ENCODE measurements at places on chromosomes 11 and 22.

- no peak for DNase-seq
These were observed 16.6 kb upstream of the STK33 start for GRCh38 chr11:8610532-8611116.

DNA sequence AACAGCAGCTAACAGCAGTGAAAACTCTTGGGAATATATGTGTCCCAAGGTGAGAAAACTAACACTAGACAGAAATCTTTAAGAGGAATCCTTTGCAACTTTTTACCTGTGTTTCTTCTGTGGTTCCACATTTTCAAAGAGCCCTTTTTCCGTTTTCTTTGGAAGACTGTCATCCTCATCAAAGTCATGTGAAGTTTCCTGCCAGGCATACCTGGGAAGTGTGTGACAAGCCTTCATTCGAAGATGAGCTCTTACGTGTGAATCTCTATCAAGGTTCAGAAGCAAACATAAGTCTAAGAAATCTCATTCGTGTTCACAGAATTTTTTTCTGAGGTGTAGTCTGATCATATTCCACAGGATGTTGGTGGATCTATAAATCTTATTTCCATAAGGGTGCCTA lies 330.6 kb upstream of the MPPED2 start:
- DNase-seq, result no peak

DNA sequence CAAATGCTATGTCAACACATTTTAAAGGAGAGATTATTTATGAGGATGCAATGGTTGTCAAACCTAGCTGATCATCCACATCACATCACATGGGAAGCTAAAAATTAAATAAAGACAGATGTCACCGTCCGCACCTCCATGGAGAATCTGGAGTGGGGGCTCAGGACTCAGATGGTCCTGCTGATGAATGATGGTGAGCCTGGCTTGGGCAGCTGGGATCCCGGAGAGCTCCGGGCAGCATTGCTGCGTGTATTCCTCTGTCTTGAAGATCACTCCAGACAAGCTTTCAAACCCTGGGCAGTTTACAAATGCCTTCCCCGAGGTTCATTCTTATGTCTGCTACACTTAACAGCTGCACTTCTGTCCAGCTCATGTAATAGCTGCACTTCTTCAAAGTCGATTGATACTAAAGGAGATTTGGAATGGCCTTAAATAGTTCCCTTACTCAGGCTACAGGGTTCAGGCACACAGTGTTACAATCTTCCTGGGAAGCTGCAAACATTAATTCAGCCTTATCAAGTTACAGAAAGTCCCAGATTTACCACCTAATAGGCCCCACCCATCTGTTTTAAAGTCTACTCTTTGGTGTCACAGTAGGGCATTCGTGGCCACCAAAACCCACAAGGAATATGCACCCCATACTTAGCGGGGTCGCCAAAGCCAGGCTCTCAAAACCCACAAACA lies 34.7 kb upstream of the CSNK2A3 start:
- no peak for DNase-seq

GRCh38 chr11:72685560-72686480 lies 11.6 kb upstream of the PDE2A start:
- no peak for DNase-seq

DNA sequence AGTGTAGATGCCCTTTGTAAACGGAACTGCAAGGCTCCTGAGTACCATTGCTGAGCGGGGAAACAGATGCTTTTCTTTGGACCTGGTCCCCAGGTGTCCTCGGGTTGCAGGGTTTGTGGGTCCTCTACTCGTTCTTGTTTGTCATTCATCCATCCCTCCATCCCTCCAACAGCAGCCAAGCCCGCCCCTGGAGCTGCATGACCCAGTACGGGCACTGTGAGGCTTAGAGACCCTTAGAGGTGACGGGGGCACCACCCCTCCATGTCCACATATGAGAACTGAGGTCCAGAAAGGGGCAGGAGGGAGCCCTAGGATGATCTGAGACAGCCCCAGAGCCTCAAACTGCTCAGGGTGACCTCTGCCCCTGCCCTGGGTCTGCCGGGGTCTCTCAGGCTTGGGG lies 45.4 kb downstream of the WNT11 start:
- no peak for DNase-seq

DNA sequence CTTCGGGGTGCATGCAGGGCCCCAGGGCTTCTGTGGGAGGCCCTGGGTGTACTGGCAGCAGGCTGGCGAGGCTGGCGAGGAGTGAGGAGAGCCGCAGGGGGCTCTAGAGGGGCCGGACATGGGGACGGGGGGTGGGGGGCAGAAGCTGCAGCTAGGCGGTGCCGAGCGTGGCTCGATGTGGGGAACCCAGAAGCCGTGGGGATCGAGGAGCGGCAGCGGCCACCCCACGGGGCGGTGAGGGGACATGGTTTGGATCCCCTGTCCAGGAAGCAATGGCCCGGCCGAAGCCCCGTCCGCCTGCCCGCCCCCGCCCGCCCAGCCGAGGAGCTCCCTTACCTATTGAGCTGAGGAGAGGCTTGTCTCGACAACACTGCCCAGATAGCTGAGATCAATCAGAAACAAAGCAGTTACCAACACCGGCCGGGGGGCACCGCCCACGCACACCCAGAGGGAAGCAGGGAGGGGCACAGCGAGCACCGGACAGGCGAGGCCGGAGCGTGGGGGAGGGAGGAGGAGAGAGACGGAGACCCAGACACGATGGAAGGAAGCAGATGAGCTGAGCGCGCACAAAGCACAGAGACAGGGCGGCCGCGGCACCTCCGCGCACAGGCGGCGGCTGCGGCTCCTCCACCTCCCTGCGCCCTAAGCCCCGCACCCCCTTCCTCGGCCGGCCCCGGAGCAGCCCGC lies 38.7 kb downstream of the IGSF9B start:
- DNase-seq, result no peak

DNA sequence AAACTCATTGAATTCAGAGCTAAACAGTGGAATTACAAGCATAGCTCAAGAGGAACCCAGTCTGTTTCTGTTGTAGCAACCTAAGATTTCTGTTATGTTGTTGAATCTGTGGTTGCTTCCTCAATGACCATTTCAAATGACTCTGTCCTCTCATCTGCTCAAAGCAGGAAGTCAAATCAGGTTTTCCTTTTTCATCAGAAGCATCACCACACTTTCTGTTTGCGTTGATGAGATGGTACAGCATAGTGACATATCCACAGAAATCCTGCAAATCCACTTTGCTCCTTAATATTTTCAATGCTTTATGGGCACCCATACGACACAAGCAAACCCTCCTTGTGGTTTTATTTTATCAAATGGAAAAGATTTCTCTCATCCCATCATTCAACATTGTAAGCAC lies 12.6 kb upstream of the UCP2 start:
- DNase-seq, result no peak

- no peak for DNase-seq
These were observed 637.0 kb downstream of the OPCML start for GRCh38 chr11:132895340-132895739.

DNA sequence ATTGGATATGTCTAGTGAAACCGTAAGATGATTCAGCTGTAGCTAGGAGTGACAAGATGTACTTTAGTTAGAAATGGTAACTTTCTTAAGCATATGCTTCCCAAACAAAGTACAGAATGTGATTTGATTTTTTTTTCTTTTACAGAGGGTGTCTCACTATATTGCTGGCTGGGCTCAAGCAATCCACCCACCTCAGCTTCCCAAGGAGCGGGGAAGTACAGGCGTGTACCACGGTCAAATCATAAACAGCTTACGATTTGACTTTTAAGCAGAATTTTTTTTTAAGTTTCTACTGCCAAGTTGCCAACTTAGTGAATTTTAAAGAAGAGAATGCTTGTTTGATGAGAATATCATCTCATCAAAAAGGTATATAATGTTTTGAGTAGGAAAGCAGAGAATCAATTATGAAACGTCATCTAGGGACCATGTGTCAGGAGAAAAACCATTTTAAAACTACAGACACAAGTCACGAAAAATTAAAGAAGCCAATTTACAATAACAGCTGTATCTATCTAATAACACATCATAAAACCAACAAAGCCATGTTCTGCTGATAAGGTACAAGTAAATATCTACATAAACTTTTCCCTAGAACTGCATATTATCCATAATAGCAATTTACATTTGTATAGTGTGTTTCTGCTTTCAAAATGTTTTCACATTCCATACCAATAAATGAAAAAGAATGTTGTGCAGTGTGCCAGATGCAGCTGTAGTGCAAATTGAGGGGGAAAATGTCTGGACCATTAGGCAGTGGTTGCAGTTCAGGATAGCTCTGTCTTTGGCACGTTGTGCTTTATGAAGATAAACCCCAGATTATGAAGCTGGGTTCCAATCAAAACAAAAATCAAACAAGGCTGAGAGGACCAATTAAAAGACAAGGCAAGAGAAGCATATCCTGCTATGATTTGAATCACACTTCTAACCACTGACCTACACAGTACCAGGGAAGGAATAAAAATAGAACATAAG lies 33.7 kb upstream of the USP47 start:
- DNase-seq, result no peak

- DNase-seq, result no peak
These were observed 14.6 kb downstream of the MRGPRF start for GRCh38 chr11:68998390-68998911.

GRCh38 chr11:118870396-118871343 lies 13.0 kb upstream of the CXCR5 start:
- no peak for DNase-seq

DNA sequence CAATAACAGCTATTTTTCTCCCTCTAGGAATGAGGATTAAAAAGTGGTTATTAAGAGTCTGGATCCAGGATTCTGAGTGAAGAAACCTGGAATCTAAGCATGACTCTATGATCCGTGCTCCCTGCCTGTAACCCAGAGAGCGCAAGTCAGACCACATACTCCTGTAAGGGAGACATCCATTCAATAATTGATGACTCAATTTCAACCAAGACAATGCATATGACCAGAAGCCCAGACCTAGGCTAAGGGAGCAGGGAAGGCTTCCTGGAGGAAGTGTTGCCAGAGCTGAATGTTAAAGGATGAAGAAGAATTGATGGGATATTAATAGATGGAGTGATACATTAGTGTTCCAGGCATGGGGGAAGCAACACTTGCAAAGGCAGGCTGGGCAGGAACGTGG lies 13.8 kb upstream of the PAMR1 start:
- DNase-seq, result no peak

- no peak for DNase-seq
These were observed 434.5 kb upstream of the CCDC90B start for GRCh38 chr11:83720675-83721074.

DNA sequence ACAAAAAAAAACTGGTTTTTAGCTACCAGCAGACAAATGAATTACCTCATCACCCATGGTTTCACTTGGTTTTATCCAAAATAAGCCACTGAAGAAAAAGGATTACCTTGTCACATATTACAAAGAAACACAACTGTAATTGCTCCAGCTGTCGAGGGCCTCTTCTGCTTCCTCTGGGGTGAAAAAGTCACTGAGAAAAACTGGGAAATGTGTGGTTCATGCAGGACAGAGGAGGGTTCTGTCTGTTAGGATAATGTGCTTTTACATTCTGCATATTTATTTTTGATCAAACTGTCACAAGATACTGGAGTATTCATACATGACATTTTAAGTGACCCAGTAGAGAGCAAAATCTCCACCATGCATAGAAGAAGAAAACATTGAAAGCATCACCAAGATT lies 211.7 kb downstream of the NAV2 start:
- no peak for DNase-seq

GRCh38 chr11:37942081-37942480 lies 1344.0 kb upstream of the RAG2 start:
- no peak for DNase-seq

DNA sequence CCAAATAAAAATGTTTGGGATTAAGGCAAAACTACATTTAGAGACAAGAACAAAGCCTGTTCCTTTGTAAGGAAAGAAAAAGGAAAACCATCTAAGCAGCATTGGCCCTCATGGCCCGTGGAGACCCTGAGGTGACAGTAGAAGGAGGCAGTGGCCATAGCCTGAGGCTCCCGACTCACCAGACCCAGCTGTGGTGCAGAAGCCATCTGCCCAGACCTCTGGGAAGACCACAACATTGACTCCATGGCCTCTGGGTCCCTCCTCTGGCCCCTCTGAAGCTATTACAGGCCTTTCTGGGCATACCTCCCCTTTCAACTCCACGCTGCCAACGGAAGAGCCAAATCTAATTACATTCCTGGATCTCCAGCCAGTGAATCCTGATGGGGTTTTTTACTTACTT lies 6.4 kb downstream of the PRAME start:
- DNase-seq, result no peak

DNA sequence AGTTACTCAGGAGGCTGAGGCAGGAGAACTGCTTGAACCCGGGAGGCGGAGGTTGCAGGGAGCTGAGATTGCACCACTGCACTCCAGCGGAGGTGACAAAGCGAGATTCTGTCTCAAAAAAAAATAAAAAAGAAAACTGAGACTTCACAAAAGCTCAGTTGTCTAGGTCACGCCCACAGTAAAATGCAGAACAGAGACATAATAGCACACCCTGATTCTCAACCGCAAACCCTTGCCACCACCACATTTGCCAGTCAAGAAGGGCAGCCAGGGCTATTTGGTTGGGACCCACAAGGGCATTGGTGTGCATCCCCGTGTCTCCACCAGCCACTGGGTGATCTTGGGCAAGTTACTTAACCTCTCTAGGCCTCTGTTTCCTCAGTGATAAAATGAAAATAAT lies 25.4 kb downstream of the CREB3L1 start:
- no peak for DNase-seq

DNA sequence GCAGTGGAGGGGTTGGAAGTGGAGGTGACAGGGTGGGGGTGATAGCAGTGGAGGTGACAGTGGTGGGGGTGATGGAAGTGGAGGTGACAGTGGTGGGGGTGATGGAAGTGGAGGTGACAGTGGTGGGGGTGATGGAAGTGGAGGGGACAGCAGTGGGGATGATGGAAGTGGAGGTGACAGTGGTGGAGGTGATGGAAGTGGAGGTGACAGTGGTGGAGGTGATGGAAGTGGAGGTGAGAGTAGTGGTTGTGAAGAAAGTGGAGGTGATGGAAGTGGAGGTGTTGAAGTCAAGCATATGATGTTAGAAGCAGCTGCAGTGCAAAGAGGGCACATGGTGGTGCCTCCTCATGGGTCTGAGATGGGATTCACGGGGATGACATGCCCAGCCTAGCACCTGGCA lies 141.5 kb downstream of the CACNA1I start:
- no peak for DNase-seq

- no peak for DNase-seq
These were observed 4.7 kb downstream of the HYOU1 start for GRCh38 chr11:119052163-119052814.

- DNase-seq, result no peak
These were observed 3.5 kb upstream of the POU2F3 start for GRCh38 chr11:120236169-120237107.

DNA sequence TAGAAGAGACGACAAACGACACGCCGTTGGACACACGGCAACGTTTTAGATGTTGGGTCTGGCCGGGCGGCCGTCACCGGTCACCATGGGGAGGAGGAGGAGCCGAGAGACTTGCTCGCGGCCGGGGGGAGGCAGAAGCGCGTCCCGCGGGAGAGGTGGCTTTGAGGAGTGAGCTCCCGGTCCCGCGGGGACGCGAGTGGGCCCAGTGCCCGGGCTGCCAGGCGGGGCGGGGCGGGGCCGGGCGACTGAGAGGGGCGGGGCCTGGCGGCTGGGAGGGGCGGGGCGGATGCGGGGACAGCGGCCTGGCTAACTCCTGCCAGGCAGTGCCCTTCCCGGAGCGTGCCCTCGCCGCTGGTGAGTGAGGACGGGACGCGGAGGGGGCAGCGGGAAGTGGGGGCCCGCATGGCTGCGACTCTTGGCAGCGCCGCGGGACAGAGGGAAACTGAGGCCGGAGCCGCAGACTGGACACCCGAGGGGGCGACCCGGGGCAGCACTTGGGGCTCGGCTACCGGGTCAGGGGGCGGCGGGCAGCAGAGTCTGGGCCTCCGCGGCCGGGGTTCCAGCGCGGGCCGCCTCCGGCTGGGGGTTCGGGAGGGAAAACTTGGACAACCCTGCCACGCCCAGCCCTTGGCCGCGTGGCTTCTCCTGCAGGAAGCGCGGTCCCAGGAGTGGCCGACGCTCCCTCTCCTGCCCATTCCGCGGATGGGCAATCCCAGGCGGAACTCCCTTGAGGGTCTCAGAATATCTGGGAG lies at the start of gene TSPO:
Gene TSPO (plus strand): TSS at position 309 of the 752 bp plus-strand sequence. CDS start 7,680 bp downstream, outside the sequence.
- peak; percentile 59 for DNase-seq

All from activated T-helper 9 cell treated with anti-CD3 and anti-CD28 coated beads, Interleukin-2, amount 50 U/mL, for 16 hours (primary cell).